ENCODE measurements at places on chromosomes 3 and 15. TPM values are rescaled to one million over a fixed set of nuclear protein-coding genes. Genes with fewer than 3 reads are reported as not detected.
A peak's percentile ranks its signal among the peaks of the same experiment; 100 is the strongest.

Gene PSTPIP1
- not detected for total RNA-seq

Gene TMC3
- 0.10 TPM for total RNA-seq

Gene ASB14
- not detected for total RNA-seq

Gene TMEM207
- not detected for total RNA-seq

GRCh38 chr3:183381179-183381578 is 47.2 kb downstream of the MCF2L2 start:
- H3K4me3 ChIP-seq, result no peak overlapping the region
- no peak for DNase-seq
- H3K36me3 ChIP-seq, result no peaks in the 10 kb centered on the region
- peaks cover 3% of the 10 kb centered on the region for H3K27me3 ChIP-seq
- H3K4me1 ChIP-seq, result peaks cover 18% of the 10 kb centered on the region

- no peaks in the 10 kb centered on the region for H3K36me3 ChIP-seq
- H3K27ac ChIP-seq, result no peak overlapping the region
- H3K27me3 ChIP-seq, result peaks cover 6% of the 10 kb centered on the region
These were observed 28.8 kb upstream of the KLF13 start for GRCh38 chr15:31297575-31298456.

DNA sequence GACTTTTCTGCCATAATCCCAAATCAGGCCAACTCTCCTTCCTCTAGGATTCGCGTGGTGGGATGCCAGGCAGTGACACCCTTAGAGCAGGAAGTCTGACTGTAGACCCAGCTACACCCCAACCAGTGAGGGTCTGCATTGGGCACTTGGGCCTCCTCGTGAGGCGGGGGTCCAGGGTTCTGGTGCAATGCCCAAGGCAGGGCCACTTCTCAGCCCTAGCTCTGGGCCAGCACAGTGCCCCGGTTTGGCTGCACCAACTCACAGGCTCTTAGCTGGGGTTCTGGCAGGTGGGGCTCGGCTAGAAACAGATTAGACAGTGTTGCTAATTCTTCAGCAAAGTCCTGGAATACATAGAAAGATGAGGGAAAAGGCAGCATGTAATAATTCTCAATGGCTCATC is 12.7 kb downstream of the CDAN1 start:
- no peak for DNase-seq
- no peak overlapping the region for H3K4me3 ChIP-seq
- no peak overlapping the region for H3K27ac ChIP-seq
- peaks cover 6% of the 10 kb centered on the region for H3K4me1 ChIP-seq
- H3K36me3 ChIP-seq, result peaks cover 7% of the 10 kb centered on the region

- DNase-seq, result no peak
- no peak overlapping the region for H3K4me3 ChIP-seq
- H3K27me3 ChIP-seq, result no peaks in the 10 kb centered on the region
- H3K27ac ChIP-seq, result no peak overlapping the region
- no peaks in the 10 kb centered on the region for H3K36me3 ChIP-seq
These were observed 334.9 kb upstream of the DPH6 start for GRCh38 chr15:35880896-35881295.

Gene PIGZ
- total RNA-seq, result 6.0 TPM

- H3K36me3 ChIP-seq, result no peaks in the 10 kb centered on the region
- DNase-seq, result no peak
- H3K27ac ChIP-seq, result peak within 1 kb of the TSS; percentile 2
- H3K4me1 ChIP-seq, result peaks cover 12% of the 10 kb centered on the region
- peaks cover 43% of the 10 kb centered on the region for H3K27me3 ChIP-seq
- peak within 1 kb of the TSS; percentile 74 for H3K4me3 ChIP-seq
These were observed at the start of gene SHC4 for GRCh38 chr15:48963524-48964113. Gene SHC4, minus strand, starts transcription at chr15:48963919. Its CDS starts 904 bp downstream, at chr15:48963015.

GRCh38 chr3:24145481-24145880 is 200.4 kb downstream of the NR1D2 start:
- H3K4me1 ChIP-seq, result peaks cover 9% of the 10 kb centered on the region
- H3K27ac ChIP-seq, result no peak overlapping the region
- DNase-seq, result no peak

- H3K27ac ChIP-seq, result no peak overlapping the region
- H3K36me3 ChIP-seq, result peaks cover 2% of the 10 kb centered on the region
- peaks cover 4% of the 10 kb centered on the region for H3K4me1 ChIP-seq
- DNase-seq, result no peak
- H3K4me3 ChIP-seq, result no peak overlapping the region
These were observed 300.5 kb upstream of the LRRFIP2 start for GRCh38 chr3:37474901-37475331.

GRCh38 chr15:53987480-53987879 is 9.2 kb downstream of the UNC13C start:
- no peaks in the 10 kb centered on the region for H3K36me3 ChIP-seq
- no peak overlapping the region for H3K4me3 ChIP-seq
- no peak overlapping the region for H3K27ac ChIP-seq
- H3K4me1 ChIP-seq, result peaks cover 11% of the 10 kb centered on the region

GRCh38 chr3:68996356-68996995 is 17.0 kb downstream of the EOGT start:
- peaks cover 10% of the 10 kb centered on the region for H3K4me1 ChIP-seq
- no peak overlapping the region for H3K27ac ChIP-seq
- H3K27me3 ChIP-seq, result no peaks in the 10 kb centered on the region
- H3K36me3 ChIP-seq, result peaks cover 24% of the 10 kb centered on the region
- no peak for DNase-seq

Gene PDZRN3
- total RNA-seq, result 31.0 TPM

- H3K4me1 ChIP-seq, result no peaks in the 10 kb centered on the region
- H3K27me3 ChIP-seq, result peaks cover 18% of the 10 kb centered on the region
- no peak for DNase-seq
- H3K27ac ChIP-seq, result no peak overlapping the region
These were observed 4.5 kb downstream of the CPN2 start for GRCh38 chr3:194346621-194347020.
